ENCODE measurements at places on chromosomes 4 and X. TPM values are rescaled to one million over a fixed set of nuclear protein-coding genes. Genes with fewer than 3 reads are reported as not detected.

FGF2 gene
- total RNA-seq = 26.3 TPM

NEK1 gene
- 28.9 TPM for total RNA-seq

LUZP4 gene
- not detected for total RNA-seq

MPP1 gene
- total RNA-seq = 22.2 TPM

CENPVL1 gene
- total RNA-seq = 0.71 TPM

NRK gene
- total RNA-seq = 40.8 TPM

PFKFB1 gene
- not detected for total RNA-seq

PRRG1 gene
- total RNA-seq = 17.5 TPM

MTCP1 gene
- 0.66 TPM for total RNA-seq

SORCS2 gene
- 59.2 TPM for total RNA-seq

PPEF2 gene
- 12.3 TPM for total RNA-seq

TMEM255A gene
- 3.4 TPM for total RNA-seq

EREG gene
- 0.27 TPM for total RNA-seq

MAGEC1 gene
- not detected for total RNA-seq

CLDN22 gene
- total RNA-seq = not detected

NCAPG gene
- total RNA-seq = 21.6 TPM

SYN1 gene
- total RNA-seq = 5.7 TPM

ARR3 gene
- 9.8 TPM for total RNA-seq

KDM5C gene
- total RNA-seq = 205 TPM

MID1 gene
- total RNA-seq = 70.7 TPM

UBQLN2 gene
- total RNA-seq = 38.2 TPM

LRCH2 gene
- 23.3 TPM for total RNA-seq

P2RY10 gene
- total RNA-seq = 0.22 TPM

PHKA1 gene
- total RNA-seq = 8.4 TPM

FGB gene
- not detected for total RNA-seq

MAGEE2 gene
- total RNA-seq = 1.5 TPM

HELT gene
- total RNA-seq = 1.0 TPM

NOA1 gene
- total RNA-seq = 20.5 TPM
